NCI-H526 treated with DMSO at 0.1 percent for 48 hours (cell line): ENCODE measurements at places on chromosomes 2 and 18.

- no peak for DNase-seq
Measured at GRCh38 chr18:5413447-5413846, 117.9 kb upstream of the ZBTB14 start.

DNA sequence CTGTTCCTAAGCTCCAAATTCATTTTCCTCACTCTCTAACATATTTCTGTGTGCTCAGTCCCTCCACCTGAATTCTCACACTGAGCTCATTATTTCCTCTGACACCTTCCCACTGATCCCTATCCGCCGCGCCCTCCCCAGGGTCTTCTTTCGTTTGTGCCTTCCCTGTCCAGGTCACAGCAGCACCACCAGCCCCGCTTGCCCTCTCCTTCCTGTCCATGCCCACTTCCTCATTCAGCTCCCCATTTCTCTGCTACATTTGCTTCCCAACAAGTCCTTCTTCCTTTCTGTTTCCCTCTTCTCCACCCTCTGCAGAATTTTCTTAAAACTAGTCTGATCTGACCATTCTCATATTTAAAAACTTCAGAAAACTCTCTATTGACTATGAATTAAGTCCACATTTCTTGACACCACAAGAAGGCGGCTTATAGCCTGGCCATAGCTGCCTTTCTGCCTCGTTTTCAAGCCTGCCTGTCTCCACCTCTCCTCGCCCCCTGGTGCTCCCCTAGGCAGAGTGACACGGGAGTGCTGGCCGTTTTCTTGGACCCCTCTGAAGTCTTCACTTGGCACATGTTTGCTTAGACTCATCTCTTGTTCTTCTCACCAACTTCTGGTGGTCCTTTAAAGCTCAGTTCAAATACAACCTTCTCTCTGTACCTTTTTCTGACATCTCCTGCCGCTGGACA lies 138.7 kb upstream of the BOD1L2 start:
- DNase-seq, result no peak

DNA sequence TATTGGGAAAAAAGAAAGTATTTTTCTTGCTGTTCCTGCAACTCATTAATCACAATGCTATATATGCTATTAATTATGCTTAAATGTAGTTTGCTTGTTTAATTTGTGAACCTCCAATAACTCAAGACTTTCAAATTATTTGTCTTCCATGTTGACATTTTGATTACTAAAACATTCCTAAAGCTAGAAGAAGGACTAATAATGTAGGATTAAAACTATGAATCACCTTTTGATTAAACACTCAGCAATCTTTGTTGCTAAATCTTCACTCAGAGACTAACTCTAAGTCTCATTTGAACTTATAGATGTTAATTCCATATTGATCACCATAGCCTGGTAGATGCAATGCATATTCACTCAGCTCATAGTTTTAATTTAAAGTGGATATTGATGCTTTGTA lies 524.6 kb upstream of the ZEB2 start:
- DNase-seq, result no peak

- DNase-seq, result no peak
Measured at GRCh38 chr18:73636355-73636754, 511.3 kb downstream of the FBXO15 start.

GRCh38 chr2:205675861-205676516 lies 6.3 kb upstream of the NRP2 start:
- peak; percentile 44 for DNase-seq

- DNase-seq, result no peak
Measured at GRCh38 chr2:15582710-15583357, 8.8 kb upstream of the DDX1 start.
